H1 (cell line): ENCODE measurements at places on chromosomes 1 and 21.

- H3K36me3 ChIP-seq, result no peaks in the 10 kb centered on the region
- no peak for DNase-seq
- H3K27me3 ChIP-seq, result no peaks in the 10 kb centered on the region
- H3K27ac ChIP-seq, result no peak overlapping the region
- no peaks in the 10 kb centered on the region for H3K4me1 ChIP-seq
Measured at GRCh38 chr1:61426254-61426653, 298.7 kb downstream of the TM2D1 start.

DNA sequence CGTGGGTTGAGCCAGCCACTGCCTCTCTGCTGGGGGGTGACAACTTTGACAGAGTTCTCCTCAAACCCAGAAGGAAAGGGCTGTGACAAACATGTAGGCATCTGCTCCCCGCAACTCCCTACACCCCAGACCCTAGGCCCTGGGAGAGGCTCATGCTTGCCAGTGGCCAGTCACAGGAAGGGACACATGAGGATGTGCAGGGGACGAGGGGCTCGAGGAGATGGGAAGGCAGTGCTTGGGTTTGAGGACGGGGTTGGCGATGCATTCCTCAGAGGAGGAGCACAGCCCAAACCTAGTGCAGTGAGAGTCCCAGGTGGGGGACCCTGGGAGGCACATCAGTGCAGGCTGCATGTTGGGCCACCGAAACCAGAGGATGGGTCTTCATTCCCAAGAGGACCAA, 62.1 kb downstream of the STUM start:
- no peaks in the 10 kb centered on the region for H3K36me3 ChIP-seq
- peaks cover 7% of the 10 kb centered on the region for H3K4me1 ChIP-seq
- no peaks in the 10 kb centered on the region for H3K27me3 ChIP-seq
- no peak overlapping the region for H3K27ac ChIP-seq
- DNase-seq, result no peak
- H3K4me3 ChIP-seq, result no peak overlapping the region

- no peak overlapping the region for H3K27ac ChIP-seq
- H3K27me3 ChIP-seq, result no peaks in the 10 kb centered on the region
- no peak overlapping the region for H3K4me3 ChIP-seq
- no peak for DNase-seq
- no peaks in the 10 kb centered on the region for H3K4me1 ChIP-seq
Measured at GRCh38 chr21:35226968-35227744, 178.1 kb upstream of the RUNX1 start.

DNA sequence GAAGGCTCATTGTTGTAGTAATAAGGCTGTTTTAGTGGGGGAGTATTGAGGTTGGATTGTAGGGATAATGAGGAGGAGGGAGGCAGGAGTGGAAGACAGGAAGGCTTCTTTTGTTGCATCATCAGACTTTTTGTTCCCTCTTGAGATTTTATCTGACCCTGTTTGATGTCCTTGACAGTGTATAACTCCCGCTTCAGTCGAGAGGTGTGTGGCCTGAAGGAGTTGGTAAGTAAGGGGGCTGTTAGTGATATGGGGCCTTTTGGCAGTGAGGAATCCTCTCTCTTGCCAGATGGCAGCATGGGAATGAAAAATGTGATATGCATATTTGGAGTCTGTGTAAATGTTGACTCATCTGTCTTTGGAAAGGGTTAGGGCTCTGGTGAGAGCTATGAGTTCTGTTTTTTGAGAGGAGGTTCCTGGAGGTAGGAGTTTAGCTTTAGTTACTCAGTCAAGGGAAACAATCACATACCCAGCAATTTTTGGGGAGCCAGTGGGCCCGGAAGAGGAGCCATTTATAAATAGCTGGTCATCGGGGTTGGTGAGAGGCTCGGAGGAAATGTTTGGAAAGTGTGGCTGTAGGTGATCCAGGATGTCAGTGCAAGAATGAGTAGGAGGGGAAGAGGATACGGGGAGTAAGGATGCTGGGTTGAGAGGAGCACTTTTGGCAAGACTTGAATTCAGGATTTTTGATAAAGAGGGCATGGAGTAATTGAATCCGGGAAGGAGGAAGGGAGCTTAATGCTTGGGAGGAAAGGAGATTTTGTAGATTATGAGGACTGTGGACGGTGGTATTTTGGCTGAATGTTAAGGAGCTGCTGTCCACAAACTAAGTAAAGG, 136.7 kb upstream of the ETV3 start:
- DNase-seq, result no peak
- no peaks in the 10 kb centered on the region for H3K36me3 ChIP-seq
- H3K27me3 ChIP-seq, result peaks cover 9% of the 10 kb centered on the region
- peak overlapping the region; percentile 55; the same call in 1 of the 2 replicates for H3K4me3 ChIP-seq
- H3K4me1 ChIP-seq, result peaks cover 14% of the 10 kb centered on the region; the same call in 1 of the 2 replicates

GRCh38 chr1:59686574-59686973, 128.2 kb upstream of the HOOK1 start:
- no peaks in the 10 kb centered on the region for H3K36me3 ChIP-seq
- no peak overlapping the region for H3K27ac ChIP-seq
- H3K4me3 ChIP-seq, result no peak overlapping the region
- no peaks in the 10 kb centered on the region for H3K27me3 ChIP-seq
- DNase-seq, result no peak

DNA sequence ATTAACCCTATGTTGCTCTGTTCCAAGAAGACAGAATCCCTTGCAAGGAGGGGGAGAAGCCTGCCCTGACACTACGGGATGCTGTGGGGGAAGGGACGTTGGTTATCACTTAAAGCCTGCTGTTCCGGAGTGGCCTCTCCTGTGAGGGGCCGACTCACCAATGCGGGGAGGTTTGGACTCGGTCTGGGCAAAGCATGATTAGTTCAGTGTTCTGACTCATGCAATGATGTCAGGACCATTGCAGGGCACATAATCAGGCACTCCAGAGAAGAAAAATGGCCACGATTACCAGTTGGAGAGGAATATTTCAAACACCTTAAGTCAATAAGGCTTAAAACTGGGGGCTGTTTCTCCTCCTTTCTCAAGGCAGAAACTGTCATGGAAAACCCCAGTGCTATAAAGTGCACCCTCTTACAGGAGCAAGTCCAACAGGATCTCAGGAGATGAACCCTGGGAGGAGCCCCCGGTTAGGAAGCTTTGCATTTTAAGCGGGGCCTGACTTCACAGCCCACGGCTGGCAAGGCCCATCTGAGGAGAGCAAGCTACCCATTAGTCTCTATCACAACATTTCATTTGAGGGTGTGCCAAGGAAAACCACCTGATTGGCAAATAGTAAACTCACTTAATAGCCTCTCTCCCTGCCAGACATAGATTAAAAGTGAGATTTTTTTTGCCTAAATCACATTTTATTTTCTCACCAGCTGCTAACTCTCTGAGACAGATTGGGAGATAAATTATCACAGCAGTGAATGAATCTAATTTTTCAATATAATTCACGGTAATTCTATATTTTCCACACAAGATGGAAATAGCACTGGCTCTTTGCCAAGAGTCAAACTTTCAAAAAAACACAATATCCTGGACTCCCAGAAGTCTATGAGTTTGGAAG, 202.5 kb downstream of the C1orf94 start:
- no peak for DNase-seq
- no peak overlapping the region for H3K4me3 ChIP-seq
- no peaks in the 10 kb centered on the region for H3K27me3 ChIP-seq
- H3K36me3 ChIP-seq, result no peaks in the 10 kb centered on the region

DNA sequence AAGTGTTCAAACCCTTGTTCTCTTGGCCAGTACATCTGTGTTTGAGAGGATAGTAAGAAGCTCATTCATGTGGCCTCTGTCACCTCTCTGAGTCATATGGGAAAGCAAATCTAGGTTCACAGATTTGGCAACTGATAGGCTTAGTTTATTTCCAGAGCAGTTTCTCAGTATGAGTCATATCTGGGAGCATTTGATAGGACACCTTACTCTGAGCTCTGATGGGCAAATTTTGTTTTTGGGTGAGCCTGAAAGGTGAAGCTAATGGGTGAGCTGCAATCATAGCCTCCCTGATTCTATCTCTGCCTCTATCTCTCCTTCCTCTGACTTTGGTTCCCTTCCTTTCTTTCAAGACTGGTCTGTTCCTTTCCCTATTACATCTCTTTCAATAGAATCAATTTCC, 134.4 kb downstream of the S1PR1 start:
- H3K36me3 ChIP-seq, result no peaks in the 10 kb centered on the region
- no peaks in the 10 kb centered on the region for H3K4me1 ChIP-seq
- H3K27me3 ChIP-seq, result no peaks in the 10 kb centered on the region
